Activated CD4-positive, alpha-beta T cell treated with anti-CD3 and anti-CD28 coated beads, Interleukin-2, Interleukin-6, amounts not matched to agents 100 ng/mL and 50 ng/mL, durations not matched to agents 16 hours and 8 hours (primary cell): ENCODE measurements at places on chromosomes 3 and 15.

DNA sequence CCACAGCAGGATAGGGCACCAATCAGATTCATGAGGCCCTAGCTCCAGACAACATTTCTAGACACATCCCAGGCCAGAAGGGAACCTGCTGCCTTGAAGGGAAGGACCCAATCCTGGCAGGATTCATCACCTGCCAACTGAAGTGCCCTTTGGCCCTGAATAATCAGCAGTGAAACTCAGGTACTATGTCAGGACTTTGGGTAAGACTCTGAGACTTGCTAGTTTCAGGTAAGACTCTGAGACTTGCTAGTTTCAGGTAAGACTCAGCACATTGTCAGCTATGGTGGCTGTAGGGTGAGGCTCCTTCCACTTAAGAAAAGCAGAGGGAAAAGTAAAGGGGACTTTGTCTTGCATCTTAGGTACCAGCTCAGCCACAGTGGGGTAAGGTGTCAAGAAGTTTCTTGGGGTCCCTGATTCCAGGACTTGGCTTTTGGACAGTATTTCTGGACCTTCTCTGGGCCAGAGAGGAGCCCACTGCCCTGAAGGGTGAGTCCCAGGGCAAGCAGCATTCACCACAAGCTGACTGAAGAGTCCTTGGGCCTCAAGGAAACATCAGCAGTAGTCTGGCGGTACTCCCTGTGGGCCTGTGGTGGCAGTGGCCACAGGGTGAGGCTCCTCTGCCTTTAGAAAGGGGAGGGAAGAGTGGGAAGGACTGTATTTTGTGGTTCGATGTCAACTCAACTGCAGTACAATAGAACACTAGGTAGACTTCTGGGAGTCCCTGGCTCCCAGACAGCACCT, 13.7 kb upstream of the COL8A1 start:
- no peak for DNase-seq

DNA sequence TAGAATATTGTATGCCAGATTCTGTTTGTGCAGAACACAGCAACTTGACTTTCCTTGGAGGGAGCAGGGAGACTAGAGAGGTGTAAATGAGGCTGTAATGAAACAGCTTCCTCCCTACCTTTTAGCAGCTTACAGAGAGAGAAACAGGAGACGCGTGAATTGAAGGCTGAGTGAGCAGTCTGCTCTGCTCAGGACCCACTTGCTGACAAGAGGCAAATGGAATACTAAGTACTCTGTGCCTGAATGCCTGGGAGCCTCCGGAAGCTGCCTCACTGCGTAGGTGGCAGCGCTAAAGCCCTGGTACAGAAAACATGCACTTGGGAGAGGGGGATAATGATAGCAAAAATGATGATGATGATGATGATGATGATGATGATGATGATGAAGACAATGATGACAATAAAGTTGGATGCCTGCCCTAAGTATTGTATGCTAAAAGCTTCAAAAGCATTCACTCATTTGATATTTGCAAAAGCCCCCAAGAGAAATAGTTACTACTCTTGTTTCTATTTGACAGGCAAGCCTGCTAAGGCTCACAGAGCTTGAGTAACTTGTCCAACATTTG, 548.9 kb downstream of the NTRK3 start:
- no peak for DNase-seq

DNA sequence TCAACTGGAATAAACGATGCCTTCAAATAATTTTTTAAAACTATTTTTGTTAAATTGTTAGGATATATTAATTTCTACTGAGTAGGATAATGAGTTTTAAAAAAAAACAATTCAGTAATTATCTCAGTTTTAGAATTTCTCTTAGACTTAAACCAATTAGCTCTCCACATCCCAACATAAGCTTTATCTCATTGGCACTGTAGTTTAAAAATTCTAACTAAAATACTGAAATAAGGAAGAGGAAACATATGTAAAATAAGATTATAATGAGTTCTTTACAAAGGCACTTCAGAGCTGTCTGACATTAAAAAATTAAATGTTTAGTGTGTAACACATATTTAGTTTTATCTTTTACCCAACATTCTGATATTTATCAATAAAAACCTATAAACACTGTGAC, 558.3 kb downstream of the NAALADL2 start:
- no peak for DNase-seq

- no peak for DNase-seq
These were observed 32.2 kb downstream of the SLC41A3 start for GRCh38 chr3:126051741-126052140.

DNA sequence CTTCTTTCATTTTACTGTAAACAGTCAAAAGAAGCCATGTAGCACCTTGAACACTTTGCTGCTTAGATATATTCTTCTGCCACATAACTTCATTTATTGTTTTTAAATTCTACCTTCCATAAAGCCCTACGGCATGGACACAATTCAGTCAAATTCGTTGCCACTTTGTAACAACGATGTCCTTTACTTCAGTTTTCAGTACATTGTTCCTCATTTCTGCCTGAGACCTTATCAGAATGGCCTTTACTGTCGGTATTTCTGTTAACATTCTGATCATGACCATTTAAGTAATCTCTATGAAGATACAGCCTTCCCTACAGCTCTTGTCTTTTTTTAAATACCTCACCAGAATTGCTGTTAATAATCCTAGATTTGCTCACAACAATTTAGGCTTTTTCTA, 466.9 kb downstream of the NAALADL2 start:
- DNase-seq: no peak
